ENCODE measurements at places on chromosomes 1 and 21.

DNA sequence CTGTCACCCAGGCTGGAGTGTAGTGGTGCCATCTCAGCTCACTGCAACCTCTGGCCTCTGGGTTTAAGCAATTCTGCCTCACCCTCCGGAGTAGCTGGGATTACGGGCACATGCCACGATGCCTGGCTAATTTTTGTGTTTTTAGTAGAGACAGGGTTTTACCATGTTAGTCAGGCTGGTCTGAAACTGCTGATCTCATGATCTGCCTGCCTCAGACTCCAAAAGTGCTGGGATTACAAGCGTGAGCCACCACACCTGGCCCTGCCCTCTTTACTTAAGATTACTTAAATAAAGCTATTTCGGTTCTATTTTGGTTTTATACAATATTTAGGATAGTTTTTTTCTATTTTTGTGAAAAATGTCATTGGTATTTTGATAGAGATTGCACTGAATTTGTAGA is 15.3 kb upstream of the KCTD3 start:
- no peak for DNase-seq

DNA sequence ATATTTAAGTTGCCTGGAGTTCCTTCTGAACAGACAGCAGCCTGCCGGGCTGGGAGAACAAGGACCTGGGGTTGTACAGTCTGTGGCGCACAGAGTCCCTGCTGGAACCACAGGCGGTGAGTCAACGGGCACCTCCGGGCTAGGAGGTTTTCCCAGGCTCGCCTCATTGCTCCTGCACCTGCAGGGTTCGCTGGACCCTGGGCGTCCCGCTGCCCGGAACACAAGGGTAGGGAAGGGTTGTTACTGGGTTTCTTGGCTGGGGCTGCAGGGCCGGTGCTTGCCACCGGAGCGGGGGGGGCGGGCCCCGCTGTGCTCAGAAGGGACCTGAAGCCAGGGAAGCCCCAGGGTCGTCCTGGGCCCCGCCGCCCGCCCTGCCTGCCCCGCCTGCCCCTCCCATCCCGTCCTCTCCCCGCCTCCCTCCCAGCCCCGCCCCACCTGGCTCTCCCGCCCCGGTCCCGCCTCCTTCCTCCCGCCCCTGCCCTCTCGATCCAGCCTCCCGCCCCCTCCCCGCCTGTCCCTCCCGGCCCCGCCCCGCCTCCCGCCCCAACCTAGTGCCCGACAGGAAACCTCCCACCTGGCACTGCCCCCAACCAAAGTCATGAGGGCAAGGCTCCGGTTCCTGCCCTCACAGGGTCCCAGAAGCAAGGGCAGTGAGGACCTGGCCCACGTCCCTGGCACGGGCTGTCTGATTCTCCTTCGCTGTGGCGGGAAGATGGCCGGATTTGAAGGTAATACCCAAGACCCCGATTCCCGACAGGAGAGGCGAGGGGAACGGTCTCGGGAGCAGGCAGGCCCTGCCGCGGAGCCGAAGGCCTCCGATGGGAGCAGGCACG is 6.8 kb downstream of the JMJD4 start:
- peak; percentile 73 for DNase-seq

DNA sequence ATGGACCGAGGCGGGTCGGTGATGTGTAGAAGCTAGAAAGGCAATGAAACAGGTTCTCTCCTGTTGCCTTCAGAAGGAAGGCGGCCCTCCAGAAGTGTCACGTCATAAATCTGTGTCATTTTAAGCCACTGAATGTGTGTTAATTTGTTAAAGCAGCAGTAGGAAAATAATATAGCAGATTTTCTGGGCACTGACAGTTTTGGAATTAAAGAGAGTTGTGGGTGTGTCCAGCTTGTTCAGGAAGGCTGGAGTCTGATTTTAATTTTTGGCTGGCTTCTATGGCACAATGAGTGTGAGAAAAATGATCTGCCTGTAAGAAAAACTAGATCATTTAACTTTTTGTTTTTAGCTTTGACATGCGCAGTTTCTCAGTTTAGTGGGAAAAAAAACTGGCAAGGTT is 177.3 kb downstream of the EDEM3 start:
- no peak for DNase-seq

- no peak for DNase-seq
These were observed 407.9 kb upstream of the LYPLAL1 start for GRCh38 chr1:218765753-218766152.

- no peak for DNase-seq
These were observed 47.0 kb upstream of the PLA2G4A start for GRCh38 chr1:186781730-186782129.

DNA sequence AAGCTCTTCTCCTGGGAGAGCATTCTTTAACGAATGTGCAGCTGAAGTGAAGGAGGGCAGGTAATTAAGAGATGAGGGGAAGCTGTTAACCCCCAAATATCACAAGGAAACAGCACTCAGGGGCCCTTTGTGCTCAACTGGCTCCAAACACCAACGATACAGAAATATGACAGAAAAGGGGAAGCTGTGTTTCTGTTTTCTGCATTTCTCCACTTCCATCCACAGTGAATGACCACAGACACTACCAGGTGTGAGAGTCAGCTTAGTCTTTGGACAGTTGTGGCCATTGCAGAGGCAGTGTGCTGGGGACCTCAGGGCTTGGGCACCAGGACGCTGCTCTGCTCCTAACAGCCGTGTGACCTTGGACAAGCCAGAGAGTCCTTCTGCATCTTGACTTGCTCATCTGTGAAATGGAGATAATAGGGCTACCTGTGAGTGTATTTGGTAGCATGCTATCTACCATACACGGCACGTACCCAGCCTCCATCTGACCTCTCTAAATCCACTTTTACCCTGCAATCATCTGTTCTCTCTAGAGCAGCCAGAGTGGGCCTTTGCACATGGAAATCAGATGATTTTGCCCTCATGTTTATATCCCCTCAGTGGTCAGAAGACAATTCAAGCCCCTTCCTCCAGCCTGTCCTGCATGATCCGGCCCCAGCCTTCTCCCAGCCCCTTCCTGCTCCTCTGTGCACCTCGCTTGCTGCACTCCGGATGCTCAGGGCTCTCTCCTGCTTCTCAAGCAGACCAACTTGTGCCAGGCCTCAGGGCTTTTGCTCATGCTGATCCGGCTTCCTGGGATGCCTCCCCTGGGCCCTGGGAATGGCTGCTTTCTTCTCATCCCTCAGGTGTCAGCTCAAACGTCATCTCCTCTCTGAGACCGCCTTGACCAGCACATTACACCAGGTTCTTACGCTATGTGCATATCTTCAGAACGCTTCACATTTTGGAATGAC is 4.7 kb upstream of the TINAGL1 start:
- no peak for DNase-seq

DNA sequence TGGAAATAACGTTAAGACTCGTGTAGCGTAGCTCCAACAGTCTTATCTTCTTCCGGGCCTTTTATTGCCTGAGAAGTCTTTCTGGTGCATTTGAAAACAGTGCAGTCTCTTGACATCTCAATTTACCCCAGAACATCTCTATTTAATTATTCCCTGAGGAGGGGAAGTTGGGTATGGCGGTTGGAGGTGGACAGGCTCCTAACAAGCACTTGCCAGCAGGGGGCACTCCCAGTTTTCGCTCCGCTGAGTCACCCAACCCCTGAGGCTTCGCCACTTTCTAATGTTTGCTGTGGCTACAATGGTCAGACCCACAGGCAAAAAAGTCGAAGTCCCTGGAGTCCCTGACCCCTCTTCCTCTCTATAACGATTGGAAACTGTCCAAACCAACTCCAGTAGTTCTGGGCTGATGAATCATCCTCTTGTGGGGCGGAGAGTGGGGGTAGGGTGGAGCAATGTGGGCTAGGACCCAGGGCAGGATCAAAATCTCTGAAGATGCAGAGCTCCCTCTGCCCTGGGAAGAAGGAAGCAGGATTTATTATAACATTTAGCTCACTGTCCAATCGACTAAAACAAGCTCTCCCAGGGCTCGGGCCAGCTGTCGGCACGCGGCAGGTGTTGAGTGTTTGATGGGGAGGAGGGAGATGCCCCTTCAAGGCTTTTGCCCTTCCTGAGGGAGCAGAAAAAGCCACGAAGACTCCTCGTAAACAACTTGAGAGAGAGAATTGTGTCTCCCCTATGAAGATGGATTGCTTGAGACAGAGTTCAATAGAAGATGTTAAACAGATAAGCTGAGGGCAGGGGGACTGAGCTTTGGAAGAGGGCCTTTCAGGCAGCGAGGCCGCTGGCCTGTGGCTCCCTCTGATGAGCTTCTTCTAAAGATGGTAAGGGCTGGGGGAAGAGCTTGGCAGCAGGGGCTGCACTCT is 85.7 kb downstream of the BRINP2 start:
- peak; percentile 59 for DNase-seq

DNA sequence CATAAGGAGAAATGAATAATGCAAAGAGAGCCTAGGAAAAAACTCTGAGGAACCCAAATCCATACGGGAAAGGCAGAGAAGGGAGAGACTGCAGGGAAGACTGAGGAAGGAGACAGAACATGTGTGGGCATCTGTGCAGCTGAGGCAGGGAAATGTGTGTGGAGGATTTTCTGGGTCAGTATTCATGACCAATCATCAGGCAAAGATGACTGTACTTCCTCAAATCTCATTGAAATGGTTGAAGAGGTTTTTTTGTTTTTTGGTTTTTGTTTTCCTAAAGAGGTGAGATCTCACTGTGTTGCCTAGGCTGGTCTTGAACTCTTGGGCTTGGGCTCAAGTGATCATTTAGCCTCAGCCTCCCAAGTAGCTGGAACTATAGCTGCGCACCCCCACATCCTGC is 15.7 kb downstream of the DIP2A start:
- DNase-seq, result no peak

GRCh38 chr1:1230656-1231399 is 973 bp downstream of the SDF4 start:
- peak; percentile 12 for DNase-seq

DNA sequence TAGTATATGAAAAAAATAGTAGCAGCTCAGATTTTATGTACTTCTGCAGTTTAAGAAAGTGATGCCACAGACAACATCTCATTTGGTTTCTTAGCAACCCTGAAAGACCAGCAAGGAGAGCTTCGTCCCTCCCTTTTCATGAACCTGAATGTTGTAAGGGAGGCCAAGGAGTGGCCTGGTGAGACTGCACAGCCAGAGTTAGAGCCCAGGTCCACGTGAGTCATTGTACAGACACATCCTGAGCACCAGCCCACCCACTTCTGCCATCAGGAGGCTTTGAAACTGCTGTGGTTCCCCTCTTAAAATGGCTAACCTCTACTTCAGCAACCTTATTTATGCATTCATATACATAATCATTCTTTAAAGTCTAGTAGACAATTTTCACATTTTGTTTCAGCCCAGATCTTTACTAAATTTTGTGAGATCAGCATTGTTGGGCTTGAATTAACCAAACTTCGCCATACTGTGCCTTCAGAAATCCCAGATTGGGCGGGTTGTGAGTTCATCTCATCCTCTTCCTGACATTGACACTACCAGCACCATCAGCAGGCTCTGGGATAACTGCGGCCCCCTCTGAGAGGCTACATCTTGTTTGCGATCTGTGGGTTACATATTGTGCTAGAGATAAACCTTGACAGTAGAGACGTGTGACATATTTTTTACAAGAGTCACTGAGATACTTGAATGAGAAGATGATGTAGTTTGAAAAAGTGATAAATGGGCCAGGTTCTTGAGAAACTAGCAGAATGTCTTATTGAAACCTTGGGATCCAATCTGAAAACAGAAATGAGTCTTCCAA is 106.7 kb downstream of the CAMTA1 start:
- DNase-seq, result no peak

DNA sequence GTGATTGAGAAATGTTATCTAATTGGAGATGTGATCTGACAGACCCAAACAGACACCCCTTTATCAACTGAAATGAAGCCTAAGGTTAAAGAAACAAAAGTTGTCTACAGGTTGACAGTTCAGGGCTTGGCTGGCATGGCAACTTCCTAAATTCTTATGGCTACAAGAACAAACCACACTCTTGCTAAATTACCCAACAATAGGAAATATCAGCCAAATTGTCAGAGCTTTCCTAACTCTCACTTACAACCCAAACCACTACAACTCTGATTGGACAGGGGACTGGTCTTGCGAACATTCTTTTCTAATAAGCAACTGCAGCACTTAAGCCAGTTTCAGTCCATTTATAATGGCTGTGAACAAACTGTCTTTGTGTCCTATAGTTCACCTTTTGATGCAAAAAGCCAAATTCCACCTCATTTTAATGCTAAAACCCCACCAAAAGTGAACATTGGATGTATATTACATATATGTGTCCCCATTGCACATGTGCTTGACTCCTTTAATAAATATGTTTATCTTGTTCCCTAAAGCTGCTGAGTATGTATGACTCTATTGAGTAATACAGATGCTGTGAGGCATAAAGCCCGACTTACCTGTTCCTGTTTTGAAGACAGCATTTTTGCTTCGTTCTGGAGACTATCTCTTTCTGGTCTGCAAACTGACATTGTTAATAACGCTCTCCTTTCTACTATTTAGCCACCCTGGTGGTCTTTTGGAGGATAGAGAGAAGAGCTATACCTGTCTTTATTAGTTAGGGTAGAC is 101.3 kb upstream of the HMCN1 start:
- DNase-seq, result no peak

DNA sequence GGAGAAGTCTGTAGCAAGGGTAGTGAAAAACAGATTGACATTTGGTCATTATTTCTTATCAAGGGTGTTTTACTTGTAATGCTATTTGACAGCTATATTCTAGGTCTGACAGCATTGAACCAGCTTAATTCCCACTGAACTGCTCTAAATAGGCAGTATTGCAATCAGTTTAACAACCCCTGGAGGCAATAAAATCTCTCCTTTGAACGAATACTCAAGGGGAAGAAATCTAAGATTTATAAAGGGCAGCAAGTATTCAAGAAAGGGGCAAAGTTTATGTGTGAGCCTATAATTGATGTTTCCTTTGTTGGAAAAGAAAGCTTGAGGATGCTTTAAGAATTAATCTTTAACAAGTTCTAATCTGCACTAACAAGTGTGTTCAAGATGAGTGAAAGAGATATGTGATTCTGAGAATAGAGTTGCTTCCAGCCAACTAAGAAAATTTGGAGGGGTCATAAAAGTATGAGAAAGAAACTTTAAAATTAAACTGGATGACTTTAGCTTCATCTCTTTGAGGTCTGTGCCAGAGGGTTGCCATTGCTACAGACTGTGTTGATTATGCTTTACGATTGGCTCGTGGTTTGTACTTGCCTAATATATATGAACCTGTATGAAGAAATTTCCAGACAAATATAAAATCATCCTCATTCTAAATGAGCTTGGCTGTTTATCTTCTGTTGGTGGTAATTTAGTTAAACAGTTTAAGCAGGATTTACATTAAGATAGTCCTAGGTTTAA is 72.5 kb downstream of the ZNF326 start:
- no peak for DNase-seq

- DNase-seq, result no peak
These were observed 88.9 kb downstream of the XPR1 start for GRCh38 chr1:180720753-180721152.

DNA sequence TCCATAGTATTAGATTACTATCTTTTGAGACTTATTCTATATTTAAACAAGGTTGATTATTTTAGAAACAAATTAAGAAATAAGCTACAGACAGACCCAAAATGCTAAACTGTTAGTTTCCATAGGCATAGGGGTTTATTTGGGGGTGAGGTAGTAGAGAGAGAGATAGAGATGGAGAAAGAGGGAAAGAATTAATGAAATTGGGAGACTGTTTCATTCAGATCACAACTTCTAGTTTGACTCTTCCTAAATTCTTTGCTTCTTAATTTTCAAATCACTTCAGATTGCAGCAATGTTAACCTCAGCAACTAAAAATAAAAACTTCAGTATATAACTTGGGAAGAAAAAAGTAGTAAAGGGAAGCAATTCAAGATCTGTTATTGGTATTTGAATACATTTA is 3.4 kb downstream of the JUN start:
- no peak for DNase-seq

Measured in DMS79 treated with DMSO at 0.1 percent for 48 hours (cell line).